Skeletal muscle tissue (tissue), 5 donors: ENCODE measurements at places on chromosomes 1 and 21. TPM values are rescaled to one million over a fixed set of nuclear protein-coding genes. Genes with fewer than 3 reads are reported as not detected.

SAMD11 gene
- total RNA-seq, result 3.7 TPM

C21orf91 gene
- total RNA-seq, result 9.9 TPM

UTP11 gene
- total RNA-seq, result 61.1 TPM

SPRR1B gene
- total RNA-seq, result not detected

TMEM9 gene
- total RNA-seq, result 50.1 TPM

LYPD8 gene
- not detected for total RNA-seq

CRP gene
- total RNA-seq, result not detected

KRTAP11-1 gene
- total RNA-seq, result not detected

KCNJ6 gene
- 0.52 TPM for total RNA-seq

AMY1A gene
- not detected for total RNA-seq

KAZN gene
- total RNA-seq, result 3.7 TPM

PPFIA4 gene
- 15.7 TPM for total RNA-seq

FLVCR1 gene
- 10.4 TPM for total RNA-seq

LCE1B gene
- not detected for total RNA-seq

GJB3 gene
- not detected for total RNA-seq

GBP6 gene
- not detected for total RNA-seq

ELAPOR1 gene
- total RNA-seq, result under 0.01 TPM

MINDY1 gene
- total RNA-seq, result 16.2 TPM

KCNN3 gene
- total RNA-seq, result 3.7 TPM

KRTAP10-7 gene
- total RNA-seq, result not detected

CHI3L1 gene
- 1.0 TPM for total RNA-seq

TAS1R1 gene
- total RNA-seq, result 5.7 TPM

PBX1 gene
- 53.2 TPM for total RNA-seq

DAB1 gene
- 1.6 TPM for total RNA-seq

ALPL gene
- total RNA-seq, result 1.0 TPM

ATP6V1G3 gene
- total RNA-seq, result not detected

OVAAL gene
- not detected for total RNA-seq

CD160 gene
- total RNA-seq, result under 0.01 TPM

KCNA2 gene
- 0.52 TPM for total RNA-seq

HAO2 gene
- total RNA-seq, result not detected

CNIH3 gene
- total RNA-seq, result 4.2 TPM

NTMT2 gene
- total RNA-seq, result 0.52 TPM

NR1I3 gene
- not detected for total RNA-seq

SELL gene
- total RNA-seq, result 8.4 TPM

RHCE gene
- total RNA-seq, result 0.52 TPM

CALML6 gene
- total RNA-seq, result 191 TPM

NES gene
- total RNA-seq, result 494 TPM

DDAH1 gene
- total RNA-seq, result 12.0 TPM

CD101 gene
- total RNA-seq, result 2.1 TPM
